NB4 (cell line): ENCODE measurements at places on chromosomes 2 and 18.
A peak's percentile ranks its signal among the peaks of the same experiment; 100 is the strongest.

- DNase-seq, result no peak
Measured at GRCh38 chr2:190545555-190546385, 11.2 kb upstream of the NEMP2 start.

GRCh38 chr2:117519721-117520120 is 294.8 kb upstream of the DDX18 start:
- peak; percentile 4 for DNase-seq

GRCh38 chr2:19982268-19982667 is 7.6 kb downstream of the WDR35 start:
- no peak for DNase-seq

- DNase-seq, result no peak
Measured at GRCh38 chr2:198165289-198165688, 360.9 kb downstream of the PLCL1 start.

DNA sequence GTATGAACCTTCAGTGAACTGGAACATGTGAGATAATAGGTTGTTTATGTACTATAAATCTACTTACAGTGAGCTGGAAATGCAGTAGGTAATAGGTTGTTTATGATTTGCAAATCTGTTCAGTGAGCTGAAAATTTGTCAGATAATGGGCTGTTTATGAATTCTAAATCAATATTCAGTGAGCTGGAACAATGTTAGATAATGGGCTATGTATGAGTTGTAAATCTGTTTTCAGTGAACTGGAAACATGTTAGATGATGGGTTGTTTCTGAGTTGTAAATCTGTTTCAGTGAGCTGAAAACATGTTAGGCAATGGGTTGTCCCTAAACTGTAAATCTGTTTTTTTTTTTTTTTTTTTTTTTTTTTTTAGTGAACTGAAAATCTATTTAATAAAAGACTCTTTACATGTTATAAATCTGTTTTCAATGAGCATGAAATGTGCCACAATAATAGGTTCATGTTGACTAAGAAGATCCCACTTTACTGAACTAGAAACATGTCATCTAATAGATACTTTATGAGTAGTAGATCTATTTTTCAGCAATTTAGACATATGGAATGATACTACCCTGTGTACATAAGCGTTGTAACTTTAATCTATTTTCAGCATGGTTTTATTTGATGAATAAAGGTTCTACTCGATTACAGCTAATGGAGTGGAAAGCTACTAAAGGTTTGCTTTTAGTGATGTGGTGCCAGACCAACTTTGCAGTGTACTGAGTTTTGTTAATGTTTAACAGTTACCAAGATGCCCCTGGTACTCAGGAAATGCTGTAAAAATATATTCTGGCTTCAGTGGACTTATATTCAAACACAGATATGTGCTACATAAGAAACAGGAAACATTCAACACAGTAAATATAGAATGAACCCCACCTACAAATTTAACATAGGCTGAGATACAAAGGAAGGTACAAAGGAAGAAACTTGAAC is 1471.8 kb downstream of the LRP1B start:
- DNase-seq, result no peak

DNA sequence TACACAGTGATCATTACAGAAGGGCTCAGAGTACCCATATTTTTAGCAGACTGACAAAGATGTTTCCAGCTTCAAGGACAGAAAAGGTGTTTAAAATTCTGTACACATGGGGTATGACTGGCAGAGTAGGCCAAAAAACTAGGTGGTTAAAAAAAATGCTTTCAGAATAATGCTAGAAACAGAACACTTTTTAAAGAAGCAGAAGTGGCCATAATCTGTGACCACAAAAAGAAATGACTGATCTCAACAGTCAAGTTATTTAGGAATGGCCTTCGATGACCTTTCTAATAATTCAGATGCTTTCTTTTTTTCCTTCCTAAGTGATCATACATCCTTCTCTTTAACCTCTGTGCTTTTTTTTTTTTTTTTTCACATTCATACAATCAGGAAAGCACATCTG is 4.1 kb upstream of the AQP4 start:
- DNase-seq, result peak; percentile 14

- peak; percentile 93 for DNase-seq
Measured at GRCh38 chr2:44100351-44100750, 68.3 kb upstream of the PPM1B start.

DNA sequence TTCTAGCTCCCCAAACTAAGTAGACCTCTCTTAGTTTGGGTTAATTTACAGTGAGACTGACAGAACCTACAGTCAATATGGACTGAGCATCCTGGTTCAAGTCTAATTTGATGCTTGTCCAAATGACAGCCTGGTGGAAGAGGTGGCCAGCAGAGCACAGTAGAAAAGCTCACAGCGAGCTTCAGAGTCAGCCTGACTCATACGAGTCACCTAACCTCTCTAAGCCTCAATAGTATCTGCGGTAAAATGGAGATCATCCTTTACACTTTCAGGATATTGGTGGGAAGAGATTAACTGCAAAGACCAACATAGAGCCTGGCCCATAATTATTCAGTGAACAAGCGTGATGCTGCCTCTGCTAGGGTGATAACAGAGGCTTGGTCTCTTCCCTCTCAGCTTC is 54.5 kb downstream of the DOCK10 start:
- DNase-seq, result no peak

DNA sequence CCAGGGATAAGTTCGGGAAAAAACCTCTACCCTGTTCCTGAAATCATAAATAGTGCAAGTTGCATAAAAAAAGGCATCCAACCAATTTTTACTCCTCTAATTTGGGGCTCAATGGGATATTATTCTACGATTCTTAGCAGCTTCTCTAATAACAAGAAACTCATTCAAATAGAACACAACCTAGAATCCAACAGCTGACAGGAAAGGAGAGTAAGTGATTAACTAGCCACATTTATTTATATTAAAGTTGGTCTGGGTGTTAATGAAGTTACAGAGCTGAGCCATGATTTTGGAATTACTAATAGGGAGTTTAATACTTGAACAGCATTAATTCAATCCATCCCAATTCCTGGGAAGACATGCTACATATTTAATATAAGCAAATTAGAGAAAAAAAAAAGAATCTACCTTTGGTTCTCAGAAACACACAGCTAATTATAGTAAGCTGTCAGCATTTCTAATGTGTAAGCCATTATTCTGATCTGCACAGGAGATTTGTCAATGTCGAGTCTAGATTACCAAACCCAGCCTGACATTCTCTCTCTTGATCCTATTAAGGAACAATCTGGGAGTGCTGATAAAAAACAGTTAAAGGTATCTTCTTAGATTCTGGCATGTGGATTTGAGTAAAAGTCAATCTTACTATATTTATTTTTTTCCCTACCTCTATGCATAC is 267.7 kb downstream of the NBAS start:
- no peak for DNase-seq

GRCh38 chr18:36302676-36303075 is 5.2 kb downstream of the FHOD3 start:
- no peak for DNase-seq

DNA sequence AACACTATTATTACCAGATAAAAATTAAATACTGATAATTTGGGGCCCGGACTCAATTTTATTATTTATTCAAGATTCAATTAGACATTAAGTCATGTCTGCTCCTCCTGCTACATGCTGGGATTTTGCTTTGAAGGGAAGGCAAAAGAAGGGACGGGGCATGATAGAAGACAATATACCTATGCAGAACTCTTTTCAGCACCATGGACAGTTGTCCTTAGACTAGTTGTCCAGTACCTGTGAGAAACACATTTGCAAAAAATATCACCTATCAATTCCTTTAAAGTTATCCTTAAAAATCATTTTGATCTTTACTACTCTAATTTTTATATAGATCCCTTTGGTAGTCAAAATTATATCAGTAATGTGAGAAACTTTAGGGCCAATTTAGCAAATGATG is 100.2 kb upstream of the SULT1C3 start:
- DNase-seq, result peak; percentile 44

- DNase-seq, result no peak
Measured at GRCh38 chr2:108965540-108966289, 23.3 kb downstream of the EDAR start.

- no peak for DNase-seq
Measured at GRCh38 chr2:71800106-71800809, 346.9 kb downstream of the DYSF start.

- DNase-seq, result no peak
Measured at GRCh38 chr2:63101954-63102353, 51.3 kb downstream of the OTX1 start.

- DNase-seq, result no peak
Measured at GRCh38 chr18:74500372-74500771, 4.2 kb downstream of the CNDP2 start.

GRCh38 chr2:105660489-105660888 is 84.2 kb upstream of the NCK2 start:
- no peak for DNase-seq

- DNase-seq, result no peak
Measured at GRCh38 chr2:242054406-242054805, 184.9 kb downstream of the RTP5 start.

GRCh38 chr2:696999-697627 is 19.9 kb upstream of the TMEM18 start:
- DNase-seq, result no peak

DNA sequence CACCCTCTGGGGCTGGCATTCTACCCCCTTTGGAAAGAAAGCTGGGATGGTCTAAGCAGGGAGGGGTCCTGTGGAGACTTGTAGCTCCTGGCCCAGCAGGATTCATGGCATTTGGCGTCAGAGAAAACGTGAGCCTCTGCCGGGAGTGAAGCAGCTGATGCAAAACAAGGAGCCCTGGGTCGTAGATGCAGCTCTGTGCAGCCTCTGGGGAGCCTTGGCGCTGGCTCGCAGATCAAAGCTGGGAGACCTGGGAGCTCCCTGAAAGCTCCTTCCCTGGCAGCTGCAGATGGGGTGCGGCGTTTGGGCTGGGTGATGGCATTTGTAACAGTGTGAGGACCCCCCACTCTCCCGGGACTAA is 148.3 kb downstream of the KLHL29 start:
- no peak for DNase-seq

- no peak for DNase-seq
Measured at GRCh38 chr2:104860451-104860790, 6.5 kb downstream of the POU3F3 start.

GRCh38 chr2:241598061-241598460 is 38.9 kb downstream of the THAP4 start:
- DNase-seq, result no peak

DNA sequence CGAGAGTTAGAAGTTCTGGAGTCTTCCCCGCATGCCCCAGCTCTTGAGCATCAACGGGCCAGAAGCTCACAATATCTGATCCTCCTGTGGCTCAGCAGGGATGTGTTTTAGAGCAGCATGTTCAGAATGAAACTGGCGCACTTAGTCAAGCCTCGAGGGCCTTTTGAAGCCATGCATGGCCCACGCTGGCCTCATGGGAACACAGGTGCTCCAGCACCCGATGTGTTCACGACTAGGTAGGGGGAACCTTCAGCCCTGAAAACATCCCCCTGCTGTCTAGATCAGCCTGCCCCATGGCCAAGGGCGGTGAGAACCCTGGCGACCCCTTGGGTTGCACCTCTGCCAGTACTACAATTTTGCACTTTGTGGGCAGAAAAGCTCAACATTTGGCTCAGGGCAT is 32.8 kb downstream of the MSH6 start:
- DNase-seq, result no peak
